ENCODE measurements at places on chromosomes 16 and 17.
A peak's percentile ranks its signal among the peaks of the same experiment; 100 is the strongest.

- DNase-seq = no peak
Observed at GRCh38 chr17:18321309-18321708, 6.2 kb downstream of the SMCR8 start.

GRCh38 chr16:66662445-66663194 is 33.9 kb downstream of the CMTM4 start:
- no peak for DNase-seq

DNA sequence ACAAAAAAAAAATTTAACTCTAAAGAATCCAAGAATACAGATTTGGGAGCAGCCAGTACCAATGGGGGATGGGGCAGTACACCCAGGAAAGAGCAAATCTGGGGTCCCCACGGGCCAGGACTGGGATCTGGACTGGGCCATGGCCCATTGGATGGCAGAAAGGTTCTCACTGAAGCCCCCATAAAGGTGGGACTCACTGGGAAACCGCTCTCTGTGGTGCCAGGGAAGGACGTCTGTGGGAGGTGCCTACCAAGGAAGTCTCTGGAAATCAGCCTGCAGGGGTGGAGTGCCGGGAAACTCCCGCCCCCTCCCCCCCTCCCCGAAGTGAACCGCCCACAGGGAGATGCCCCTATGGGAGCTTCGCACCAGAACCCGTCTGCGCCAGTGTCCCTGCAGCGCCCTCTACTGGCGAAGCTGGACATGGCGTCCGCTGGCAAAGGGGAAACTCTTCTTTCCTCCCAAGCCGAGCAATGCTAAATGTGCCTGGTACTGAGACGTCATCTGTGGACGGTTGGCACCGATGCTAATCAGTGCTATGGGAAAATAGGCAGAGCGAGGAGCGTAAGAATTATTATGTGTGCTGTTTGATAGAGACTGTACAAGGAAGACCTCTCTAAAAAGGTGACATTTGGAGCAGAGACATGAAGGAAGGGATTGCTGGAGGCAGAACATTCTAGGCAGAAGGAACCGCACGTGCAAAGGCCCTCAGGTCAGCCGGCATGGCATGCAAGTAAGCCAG is 671.1 kb downstream of the WWOX start:
- DNase-seq = peak; percentile 63

GRCh38 chr16:86065711-86066110 is 166.7 kb downstream of the IRF8 start:
- DNase-seq = no peak

GRCh38 chr17:82807101-82807500 is 32.7 kb downstream of the ZNF750 start:
- no peak for DNase-seq

DNA sequence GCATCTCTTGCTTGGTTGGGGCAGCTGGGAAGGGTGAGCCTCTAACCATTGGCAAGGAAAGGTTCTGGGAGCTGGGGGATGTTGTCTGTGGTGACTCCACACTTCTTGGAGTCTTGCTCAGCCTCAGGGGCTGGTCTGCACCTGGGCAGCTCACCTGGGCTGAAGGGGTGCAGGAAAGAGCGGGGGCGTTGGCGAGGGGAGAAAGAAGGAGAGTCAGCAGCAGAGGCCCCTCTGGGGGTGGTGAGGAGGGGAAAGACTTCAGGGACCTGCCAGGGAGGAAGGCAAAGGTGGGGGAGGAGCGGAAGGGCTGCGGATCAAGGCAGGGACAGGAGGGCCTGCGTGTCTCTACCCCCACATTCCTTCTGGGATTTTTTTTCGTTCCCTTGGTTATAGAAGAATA is 47.7 kb downstream of the CCDC42 start:
- DNase-seq = no peak

GRCh38 chr16:68873635-68874471 is 30.5 kb downstream of the TANGO6 start:
- DNase-seq = no peak

DNA sequence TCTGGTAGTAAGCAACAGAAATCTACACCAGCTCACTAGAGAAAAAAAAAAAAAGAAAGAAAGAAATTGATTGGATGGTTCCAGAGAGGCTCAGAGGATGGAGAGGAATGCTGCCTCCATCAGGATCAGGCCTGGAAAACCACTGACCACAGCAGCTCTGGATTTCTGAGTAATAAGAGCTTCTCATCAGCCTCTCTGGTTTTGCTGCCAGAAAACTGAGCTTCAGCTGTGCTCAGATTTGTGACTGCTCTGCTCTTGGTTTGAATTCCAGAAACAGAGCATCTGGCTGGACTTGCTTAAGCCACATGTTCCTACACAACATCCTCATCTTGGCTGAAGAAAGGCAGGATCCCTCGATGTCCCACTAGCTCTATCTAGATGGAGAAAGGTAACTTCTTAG is 25.9 kb downstream of the IRX6 start:
- DNase-seq = no peak

GRCh38 chr17:42692489-42692888 is 10.2 kb downstream of the CNTNAP1 start:
- no peak for DNase-seq

GRCh38 chr17:40542558-40543411 is 22.5 kb downstream of the CCR7 start:
- DNase-seq = no peak
